LNCaP clone FGC (cell line): ENCODE measurements at places on chromosomes 3 and 15.

DNA sequence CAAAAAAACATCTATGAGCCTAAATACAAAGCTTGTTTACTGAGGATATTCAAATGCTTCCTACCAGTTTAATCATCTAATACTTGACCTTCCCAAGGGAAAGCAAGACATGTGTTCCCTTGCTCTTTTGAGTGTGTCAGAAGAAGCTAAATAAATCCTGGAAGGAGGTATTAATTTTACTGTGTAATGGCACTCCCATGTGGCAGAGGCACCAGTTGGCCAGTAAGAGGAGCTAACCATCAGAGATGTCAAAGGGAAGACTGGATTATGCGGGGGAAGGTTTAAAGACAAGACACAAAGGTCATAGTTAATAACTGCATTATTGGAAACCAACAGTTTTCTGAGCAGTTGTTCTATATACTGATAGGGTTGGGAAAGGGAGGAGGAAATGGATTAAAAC is 125.1 kb downstream of the SUCLG2 start:
- no peak for DNase-seq

- no peak for DNase-seq
Measured at GRCh38 chr3:42734263-42734860, 31.8 kb upstream of the HHATL start.

GRCh38 chr3:49723296-49723627 is 489 bp downstream of the GMPPB start:
- DNase-seq: peak; percentile 44

GRCh38 chr3:66140743-66141372 is 79.9 kb upstream of the SLC25A26 start:
- no peak for DNase-seq

DNA sequence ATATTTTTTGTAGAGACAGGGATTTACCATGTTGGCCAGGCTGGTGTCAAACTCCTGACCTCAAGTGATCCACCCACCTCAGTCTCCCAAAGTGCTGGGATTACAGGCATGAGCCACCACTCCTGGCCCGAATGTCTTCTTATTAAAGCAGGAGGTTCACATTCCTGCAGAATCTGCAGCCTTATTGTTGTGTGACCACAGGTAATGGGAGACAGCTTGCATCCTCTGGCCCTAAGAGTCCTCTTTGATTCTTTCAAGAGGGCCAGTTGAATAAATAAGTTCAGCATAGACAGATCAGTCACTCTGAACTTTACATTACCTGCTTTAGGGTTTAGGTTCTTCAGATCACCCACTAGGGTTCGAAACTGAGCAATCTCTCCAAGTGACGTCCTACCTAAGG is 172.9 kb upstream of the TOPAZ1 start:
- no peak for DNase-seq

DNA sequence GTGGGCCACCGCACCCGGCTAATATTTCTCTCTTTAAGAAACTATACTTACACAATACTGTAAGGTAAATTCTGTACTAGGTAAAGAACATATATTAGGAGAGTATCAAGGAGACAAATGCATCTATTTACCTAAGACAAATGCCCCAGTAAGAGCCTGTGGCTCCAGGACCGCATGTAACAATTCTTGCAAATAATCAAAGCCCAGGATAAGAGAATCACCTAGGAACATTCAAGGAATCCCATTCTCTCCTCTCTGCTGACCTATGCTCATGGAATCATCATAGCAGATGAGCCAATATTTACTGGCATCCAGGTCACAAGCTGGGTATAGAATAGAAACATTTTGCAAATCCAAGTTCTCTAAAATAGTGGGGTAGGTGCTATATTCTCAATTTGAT is 347.7 kb downstream of the FOXP1 start:
- no peak for DNase-seq
